ENCODE measurements at places on chromosomes 12 and 14.

- DNase-seq, result no peak
These were observed 2.1 kb downstream of the USP5 start for GRCh38 chr12:6854036-6854435.

DNA sequence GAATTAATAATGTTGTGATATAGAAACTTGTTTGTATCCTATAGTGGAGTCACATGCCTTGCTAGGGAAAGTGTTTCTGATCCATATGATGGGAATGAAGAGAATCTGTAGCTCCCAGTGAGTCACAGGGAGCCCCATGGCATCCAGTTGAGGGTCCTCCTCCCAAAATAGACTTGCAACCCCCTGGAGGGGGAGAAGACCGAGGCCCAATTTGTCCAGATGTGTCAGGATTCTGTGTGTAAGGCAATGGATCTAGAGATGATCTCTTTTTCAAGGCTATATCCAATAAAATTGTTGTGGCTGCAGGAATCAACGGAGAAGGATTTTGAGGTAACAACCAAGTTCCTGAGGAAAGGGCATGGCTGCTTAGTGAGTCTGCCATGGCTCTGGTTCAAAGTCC lies 121.8 kb downstream of the BCL11B start:
- DNase-seq, result no peak

DNA sequence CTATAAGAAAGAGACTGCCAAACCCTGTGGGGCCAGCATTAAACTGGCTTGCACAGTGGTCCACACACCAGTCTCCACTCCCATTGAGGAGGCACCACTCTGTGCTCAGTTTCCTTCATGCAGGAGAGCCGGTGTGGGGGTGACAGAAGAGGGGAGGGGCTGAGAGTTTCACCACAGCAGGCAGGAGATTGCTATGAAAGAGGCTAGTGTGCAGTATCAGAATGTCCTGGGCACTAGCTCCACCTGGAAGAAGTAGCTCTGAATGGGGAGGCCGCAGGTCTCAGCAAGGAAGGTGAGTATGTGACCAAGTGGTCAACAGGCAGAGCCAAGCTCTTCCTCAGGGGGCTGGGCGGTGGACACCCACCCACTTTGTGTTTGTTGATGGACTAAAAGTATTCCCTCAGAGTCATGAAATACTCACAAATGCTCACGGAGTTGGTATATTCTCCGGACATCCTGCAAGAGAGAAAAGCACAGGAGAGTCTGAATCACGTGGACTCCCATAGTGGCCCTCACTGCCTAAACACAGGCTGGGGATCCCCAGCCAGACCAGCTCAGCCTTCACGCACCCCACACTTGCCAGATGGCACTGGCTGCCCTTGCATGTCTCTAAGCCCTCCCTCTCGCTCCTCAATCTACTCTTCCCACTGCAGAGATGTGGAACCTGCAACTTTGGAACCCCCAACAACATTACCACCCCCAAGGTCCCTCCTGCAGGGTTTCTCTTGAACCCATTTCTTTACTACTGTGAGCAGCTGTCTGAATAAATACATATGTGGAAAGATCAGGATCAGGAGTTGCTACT lies 7.8 kb upstream of the KRT72 start:
- DNase-seq, result no peak

GRCh38 chr14:100791348-100791735 lies 34.6 kb upstream of the MEG3 start:
- DNase-seq, result no peak

DNA sequence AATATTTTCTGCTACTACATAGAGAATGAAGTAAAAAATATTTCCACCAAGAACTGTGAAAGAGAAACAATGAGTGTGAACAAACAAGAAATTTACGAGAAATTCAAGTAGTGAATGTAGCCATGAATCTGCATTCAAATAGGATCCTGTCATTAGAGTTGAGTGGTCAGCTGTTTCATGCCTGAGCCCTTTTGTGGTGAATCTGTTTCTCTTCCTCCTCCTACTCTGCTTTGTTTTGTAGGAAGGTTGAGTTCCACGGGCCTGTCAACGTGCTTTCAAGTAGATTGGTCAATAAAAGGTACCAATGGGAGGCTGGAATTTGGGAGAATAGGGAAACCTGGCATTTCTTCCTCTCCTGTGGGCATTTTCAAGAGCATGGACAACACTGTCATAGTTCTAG lies 1749.6 kb upstream of the FLRT2 start:
- DNase-seq, result no peak

GRCh38 chr12:69732088-69732487 lies 6.6 kb upstream of the RAB3IP start:
- DNase-seq, result no peak

DNA sequence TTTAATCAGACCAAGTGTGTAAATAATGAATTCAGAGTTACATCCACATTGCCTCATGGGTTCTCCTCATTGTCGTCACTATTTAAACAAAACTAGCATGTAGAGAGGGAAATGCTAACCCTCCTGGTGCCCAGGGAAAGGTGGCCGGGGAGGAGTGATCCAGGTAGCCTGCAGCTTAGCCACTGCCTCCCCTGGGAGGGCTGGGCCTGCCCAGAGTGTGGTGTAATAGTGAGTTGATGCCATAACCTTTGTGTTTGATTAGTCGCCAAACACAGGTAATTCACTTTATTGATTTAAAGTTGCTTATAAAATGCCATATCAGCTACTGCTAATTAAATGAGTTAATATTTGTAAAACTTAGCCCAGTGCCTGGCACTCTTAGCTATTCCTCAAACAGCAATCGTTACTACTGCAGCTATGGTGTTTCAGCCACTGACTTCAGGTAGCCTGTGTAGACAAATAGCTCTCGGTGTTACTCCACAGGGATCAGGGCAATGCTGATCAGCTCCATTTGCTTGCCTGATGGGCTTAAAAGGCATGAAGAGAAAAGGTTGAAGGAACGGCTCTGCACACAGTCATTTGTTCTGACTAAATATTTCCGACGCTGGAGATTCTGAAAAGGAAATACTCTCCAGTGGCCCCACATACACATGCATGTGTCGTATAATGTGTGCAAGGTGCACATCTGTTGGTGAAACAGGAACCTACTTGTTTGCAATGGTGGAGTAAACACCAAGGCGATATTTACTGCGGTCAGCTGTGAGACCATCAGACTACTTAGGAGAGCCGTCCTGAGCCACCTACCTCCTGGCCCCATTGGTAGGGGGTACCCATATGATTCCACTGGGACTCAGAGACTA lies 45.7 kb upstream of the PRMT8 start:
- DNase-seq, result no peak
